ENCODE measurements at places on chromosomes 1 and 21.

GRCh38 chr1:163069142-163069541 is at the start of gene RGS4:
Gene RGS4, plus strand, starts transcription at chr1:163069361. Its CDS starts 124 bp downstream, at chr1:163069485.
- no peak for DNase-seq

- no peak for DNase-seq
Observed at GRCh38 chr1:168799927-168800605, 71.1 kb upstream of the DPT start.

DNA sequence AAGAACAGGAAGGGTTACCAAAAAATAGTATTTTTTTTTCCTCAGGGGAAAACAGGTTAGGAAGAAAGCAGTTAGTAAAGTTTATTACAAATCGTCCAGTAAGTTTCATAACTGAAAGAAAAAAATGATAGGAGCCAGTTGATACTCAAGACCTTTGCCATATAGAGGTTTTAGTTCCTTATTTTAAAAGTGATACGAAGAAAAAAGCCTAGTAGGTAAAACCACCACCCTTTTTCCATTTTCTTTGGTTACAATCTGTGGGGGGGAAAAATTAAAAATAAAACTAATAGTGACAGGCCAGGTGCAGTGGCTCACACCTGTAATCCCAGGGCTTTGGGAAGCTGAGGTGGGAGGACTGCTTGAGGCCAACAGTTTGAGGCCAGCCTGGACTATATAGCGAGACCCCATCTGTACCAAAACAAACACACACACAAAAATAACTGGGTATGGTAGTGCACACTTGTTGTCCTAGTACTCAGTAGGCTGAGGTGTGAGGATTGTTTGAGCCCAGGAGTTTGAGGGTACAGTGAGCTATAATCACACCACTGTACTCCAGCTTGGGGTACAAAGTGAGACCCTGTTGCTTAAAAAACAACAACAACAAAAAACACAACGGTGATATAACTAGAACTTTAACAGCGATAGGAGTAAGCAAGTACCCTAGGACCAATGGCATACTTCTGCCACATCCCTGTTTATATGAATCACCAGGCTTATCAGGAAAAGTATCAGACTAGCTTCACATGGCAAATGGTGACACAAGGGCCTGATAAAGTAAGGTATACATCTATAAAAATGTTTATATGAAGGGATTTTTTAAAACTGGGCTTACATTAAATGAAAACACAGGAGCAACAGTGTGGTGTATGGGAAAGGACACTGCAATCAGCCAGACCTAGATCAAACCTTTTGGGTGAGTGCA is 5.4 kb downstream of the TMEM59 start:
- peak; percentile 38 for DNase-seq

- no peak for DNase-seq
Observed at GRCh38 chr1:41380979-41381691, 19.9 kb downstream of the FOXO6 start.

- no peak for DNase-seq
Observed at GRCh38 chr1:109769330-109770078, 5.8 kb upstream of the EPS8L3 start.

DNA sequence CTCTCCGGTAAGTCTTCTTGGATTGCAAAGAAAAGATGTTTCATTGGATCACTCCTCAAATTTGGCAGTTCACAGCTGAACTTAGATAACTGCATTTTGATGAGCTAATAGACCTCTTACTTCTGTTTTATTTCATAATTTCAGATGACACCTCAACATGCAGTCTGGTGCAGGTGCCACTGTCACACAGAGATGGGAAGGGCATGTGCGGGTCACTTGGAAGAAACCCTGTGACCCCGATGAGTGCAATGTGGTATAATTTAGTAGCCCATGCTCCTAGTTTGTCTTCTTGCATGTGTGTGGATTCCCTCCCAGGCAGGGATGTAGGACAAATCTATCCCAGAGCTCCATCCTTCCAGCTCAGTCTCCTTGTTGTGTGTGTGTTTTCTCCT is 481 bp upstream of the SLAMF1 start:
- no peak for DNase-seq

GRCh38 chr1:64834734-64835133 is 89.9 kb downstream of the RAVER2 start:
- DNase-seq = no peak

GRCh38 chr1:245986404-245987218 is 520.5 kb downstream of the SMYD3 start:
- DNase-seq = no peak

DNA sequence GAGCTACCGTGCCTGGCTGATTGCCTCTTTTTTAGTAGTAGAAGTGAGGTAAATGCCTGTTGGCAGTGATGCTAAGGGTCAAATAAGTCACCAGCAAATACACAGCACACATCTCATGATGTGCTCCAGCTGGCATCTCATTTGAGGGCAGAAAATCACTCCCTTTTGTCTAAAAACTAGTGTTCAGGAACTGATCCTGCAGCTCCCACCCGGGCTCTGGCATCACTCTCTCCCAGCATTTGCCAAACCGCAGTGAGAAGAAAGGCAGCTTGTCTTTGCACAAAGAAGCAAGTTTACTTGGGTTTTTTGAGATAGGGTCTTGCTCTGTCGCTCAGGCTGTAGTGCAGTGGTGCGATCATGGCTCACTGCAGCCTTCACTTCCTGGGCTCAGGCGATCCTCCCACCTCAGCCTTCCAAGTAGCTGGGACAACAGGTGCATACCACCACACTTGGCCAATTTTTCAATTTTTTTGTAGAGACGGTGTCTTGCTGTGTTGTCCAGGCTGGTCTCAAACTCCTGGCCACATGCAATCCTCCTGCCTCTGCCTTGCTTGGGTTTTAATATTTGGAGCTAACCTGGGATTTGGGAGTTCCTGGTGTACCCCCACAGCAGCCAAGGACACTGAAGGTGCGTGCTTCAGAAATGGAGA is 4.1 kb downstream of the RBP7 start:
- no peak for DNase-seq

DNA sequence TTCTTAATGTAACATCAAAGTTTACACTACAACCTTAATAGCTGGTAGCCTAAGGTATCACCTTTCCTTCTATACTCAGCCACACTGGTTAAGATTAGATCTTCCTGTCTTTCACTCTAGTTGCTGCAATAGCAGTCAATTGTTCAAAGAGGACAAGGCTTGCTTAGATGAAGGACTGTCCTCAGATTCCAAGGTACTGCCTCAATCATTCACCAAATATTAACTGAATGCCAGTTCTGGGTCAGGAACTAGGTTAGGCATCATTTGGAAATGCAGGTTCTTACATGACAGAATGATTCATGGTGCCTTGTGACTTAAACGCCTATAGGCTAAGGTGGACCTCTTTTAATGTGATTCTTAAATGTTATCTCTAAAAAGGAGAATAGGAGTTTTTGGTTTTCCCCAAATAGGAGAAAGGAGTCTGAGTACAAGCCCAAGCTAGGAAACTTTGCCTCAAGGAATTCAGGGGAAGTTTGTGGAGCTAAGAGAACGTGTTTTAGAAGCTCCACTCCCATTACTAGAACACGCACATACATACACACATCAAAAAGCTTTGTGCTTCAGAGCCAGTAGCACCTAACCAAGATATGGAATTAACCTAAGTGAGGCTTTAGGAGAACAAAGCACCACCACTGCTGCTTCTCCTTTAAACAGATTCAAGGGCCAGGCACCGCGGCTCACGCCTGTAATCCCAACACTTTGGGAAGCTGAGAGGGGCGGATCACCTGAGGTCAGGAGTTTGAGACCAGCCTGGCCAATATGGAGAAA is 8.5 kb upstream of the WDR47 start:
- no peak for DNase-seq

- DNase-seq = no peak
Observed at GRCh38 chr1:93992954-93993353, 83.7 kb upstream of the GCLM start.

DNA sequence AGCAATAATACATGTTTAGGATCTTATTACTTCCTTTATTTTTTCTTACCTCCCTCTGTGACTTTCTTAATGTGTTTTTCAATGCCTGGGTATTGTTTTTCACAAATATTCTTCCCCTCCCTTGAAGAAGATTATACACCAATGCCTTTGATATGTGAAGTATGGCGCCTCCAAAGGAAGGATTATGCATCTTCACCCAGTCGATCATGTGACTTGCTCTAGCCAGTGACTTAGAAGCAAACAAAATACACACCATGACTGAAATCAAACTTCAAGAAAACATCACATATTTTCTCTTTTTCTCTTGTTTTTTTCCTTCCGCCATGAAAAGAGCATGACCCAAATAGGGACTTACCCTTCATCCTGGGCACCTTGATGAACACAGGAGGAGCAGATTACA is 297.1 kb downstream of the NCAM2 start:
- no peak for DNase-seq

DNA sequence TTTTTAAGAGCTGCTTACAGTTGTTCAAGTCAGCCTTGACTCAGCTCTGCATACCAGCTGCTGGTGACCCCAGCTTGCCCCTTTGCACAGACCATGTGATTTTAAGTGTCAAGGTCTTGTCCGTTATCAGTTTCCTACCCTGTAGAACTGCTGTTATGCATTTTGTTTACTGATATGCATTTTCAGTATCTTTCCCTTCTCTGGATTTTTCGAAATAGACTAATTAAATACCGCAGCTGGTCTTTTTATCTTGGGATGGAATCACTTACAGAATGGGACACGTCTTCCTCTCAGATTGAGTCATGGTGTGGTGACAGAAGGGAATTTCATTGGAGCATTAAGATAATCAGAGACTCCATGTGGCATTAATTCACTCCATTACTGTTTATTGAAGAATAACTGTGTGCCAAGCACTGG is 145.6 kb downstream of the FMN2 start:
- no peak for DNase-seq

DNA sequence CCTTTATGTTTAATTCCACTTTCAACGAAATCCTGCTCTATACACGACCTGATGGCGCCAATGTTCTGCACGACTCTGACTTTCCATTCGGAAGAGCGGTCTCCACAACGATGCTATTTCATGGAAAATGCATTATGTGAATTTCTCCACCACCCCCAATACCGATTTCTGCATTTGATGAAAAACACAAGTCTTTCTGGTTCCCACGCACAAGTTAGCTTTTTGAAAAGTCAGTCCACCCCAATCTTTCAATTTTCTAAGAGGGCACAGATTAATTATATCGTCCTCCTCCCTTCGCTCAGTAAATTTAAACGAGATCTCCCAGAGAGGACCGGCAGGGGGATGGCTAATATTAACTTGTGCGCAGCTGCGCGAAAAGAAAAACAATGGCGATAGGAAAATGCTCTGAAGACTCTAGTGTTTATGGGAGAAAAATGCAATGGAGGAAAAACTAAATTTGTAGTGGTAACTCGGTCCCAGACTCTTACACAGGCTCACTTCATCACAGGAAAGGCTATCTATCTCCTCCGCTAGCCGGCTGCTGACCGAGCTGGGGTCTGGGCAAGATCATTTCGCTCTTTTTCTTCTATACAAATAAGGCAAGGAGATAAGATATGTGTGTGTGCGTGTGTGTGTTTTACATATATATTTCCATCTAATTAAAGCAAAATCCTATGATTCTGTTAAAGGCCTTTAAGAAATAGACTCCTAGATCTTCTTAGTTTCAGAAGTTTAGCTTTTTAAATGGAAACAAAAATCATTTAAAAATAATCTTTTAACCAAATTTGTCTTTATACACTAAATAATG is 1.2 kb upstream of the LHX8 start:
- no peak for DNase-seq

DNA sequence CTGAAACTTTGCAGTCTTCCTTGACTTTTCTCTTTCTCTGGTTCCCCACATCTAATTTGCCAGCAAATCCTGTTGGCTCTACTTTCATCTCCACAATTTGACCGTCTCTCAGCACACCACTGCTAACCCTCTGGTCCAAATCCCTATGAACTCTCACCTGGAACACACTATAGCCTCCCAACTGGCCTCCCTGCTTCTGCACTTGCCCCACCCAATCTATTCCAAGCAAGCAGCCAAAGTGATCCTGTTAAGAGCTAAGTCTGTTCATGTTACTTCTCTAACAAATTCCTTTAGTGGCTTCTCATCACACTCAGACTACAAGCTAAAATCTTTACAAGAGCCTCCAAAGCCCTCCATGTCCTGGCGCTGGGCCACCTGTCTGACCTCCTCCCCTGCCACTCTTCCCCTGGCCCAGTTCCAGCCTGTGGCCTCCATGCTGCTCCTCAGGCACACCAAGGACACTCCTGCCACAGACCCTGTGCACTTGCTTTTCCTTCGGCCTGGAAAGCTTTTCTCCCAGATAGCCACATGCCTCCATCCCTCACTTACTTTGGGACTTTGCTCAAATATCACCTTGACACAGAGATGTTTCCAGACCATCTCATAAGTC is 104.1 kb downstream of the DTL start:
- DNase-seq = no peak

DNA sequence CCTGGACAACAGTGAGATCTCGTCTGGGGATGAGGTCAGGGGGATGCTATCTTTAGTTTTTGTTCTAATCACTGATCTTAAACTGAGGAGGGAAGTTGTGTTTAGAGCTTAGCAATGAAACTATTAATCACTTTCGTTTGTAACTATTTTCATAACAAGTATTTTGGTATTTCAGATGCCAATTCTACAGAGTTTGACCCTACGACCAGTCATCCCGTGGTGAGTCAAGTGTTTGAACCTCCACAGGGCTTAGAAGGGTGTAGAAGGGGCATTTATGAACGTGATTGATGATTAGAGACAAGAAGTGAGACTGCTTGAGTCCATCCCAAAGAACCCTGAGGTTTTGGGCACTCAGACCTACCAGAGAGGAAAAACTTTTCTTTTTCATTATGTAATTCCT is 15.6 kb downstream of the SLFNL1 start:
- DNase-seq = no peak

GRCh38 chr1:17028662-17029188 is 17.0 kb upstream of the ATP13A2 start:
- no peak for DNase-seq

DNA sequence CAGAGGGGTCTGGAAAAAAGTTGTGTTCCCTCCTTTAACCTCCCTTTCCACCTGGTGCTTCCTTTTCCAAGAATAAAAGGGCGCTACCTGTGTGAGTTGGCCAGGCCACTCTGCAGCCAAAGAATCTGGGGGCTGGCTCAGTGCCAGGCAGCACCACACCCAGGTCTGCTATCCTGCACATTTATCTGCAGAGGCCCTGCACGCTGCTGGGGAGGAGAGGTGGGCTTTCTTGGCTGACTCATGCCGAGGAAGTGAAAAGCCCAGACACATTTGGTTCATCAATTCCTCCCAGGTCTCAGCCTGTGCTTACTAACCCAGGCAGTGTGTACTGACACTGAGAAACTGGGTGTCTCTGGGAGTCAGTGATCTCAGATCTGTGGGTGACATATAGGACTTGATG is 79.8 kb upstream of the F3 start:
- peak; percentile 32 for DNase-seq

DNA sequence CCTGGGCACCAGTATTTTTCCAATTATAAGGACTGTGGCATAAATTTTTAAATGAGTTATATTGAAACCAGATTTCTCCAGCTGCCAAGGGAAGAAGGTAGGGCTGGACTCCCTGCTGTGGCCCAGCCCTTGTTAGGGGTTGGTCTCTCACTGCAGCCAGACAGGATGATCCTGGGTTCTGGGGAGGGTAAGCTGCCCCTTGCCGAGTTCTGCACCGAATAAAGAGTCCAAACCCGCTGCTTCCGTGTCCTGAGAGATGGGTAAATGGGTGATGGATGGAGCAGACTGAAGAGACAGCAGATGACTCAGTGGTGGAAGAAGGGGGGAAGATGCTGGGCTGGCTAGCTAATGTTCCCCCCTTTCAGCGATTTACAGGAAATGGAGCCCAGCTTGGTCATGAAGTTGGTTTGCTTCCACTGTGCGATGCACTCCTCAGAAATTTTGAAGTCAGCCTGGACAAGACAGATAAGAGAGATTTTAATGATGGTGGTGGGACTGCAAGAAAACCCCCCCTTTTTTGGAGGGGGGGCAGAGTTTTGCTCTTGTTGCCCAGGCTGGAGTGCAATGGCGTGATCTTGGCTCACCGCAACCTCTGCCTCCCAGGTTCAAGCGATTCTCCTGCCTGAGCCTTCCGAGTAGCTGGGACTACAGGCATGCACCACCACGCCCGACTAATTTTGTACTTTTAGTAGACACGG is 41.4 kb downstream of the YARS1 start:
- no peak for DNase-seq
